ENCODE measurements at places on chromosomes 3 and 15. TPM values are rescaled to one million over a fixed set of nuclear protein-coding genes. Genes with fewer than 3 reads are reported as not detected.

The TNFAIP8L3 gene
- total RNA-seq = 10.8 TPM

The CCR5 gene
- total RNA-seq = 3.6 TPM

The FAM98B gene
- total RNA-seq = 24.4 TPM

The ZPLD1 gene
- not detected for total RNA-seq

The ALS2CL gene
- 18.5 TPM for total RNA-seq

The FAM107A gene
- 38.3 TPM for total RNA-seq

The C2CD4A gene
- not detected for total RNA-seq

The NPAP1 gene
- total RNA-seq = not detected

The MESP2 gene
- total RNA-seq = 0.45 TPM

The FMN1 gene
- total RNA-seq = 10.0 TPM

The AEN gene
- total RNA-seq = 10.7 TPM

The PP2D1 gene
- total RNA-seq = not detected

The REC114 gene
- total RNA-seq = not detected

The SI gene
- not detected for total RNA-seq

The CTXND1 gene
- total RNA-seq = 6.3 TPM

The SEMA3G gene
- total RNA-seq = 38.3 TPM

The CCDC66 gene
- total RNA-seq = 52.1 TPM

The RPL39L gene
- 4.7 TPM for total RNA-seq
